ENCODE measurements at places on chromosomes 1 and 21.

DNA sequence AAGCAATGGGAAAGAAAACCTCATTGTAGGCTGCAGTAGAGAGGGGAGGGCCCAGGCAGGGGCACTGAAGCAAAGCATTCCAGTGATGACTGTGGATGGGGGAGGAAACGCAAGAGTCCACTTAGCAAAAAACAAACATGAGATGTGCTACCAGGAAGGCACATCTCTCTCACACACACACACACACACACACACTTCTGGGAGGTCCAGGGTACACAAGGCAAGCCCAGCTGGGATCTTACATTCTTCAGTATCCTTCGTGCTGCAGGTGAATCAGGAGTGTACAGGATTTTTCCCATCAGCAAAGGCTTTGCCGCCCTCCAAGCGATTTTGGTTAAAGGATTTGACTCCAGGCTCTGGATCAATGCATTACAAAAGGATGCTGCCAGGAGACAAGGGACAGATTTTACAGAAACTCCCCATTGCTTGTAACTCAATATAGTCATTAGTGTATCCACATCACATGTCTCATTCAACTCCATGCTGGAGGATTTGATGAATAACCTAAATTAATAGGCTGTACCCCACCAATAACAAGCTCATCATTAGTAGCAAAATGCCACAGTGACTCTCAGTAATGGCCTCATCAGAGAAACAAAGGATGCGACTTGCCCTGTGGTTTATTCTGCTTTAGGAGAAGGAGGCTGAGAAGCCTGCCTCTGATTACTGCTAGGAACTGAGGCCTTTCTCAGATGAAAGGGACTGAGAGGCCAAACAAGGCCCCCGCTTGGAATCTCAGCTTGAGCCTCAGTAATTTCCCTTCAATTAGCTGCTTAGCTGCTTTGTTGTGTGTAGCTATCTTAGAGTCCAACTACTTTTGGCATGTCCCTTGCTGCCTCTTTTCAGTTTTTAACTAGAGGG is 41.6 kb downstream of the ABCA4 start:
- no peak for DNase-seq

DNA sequence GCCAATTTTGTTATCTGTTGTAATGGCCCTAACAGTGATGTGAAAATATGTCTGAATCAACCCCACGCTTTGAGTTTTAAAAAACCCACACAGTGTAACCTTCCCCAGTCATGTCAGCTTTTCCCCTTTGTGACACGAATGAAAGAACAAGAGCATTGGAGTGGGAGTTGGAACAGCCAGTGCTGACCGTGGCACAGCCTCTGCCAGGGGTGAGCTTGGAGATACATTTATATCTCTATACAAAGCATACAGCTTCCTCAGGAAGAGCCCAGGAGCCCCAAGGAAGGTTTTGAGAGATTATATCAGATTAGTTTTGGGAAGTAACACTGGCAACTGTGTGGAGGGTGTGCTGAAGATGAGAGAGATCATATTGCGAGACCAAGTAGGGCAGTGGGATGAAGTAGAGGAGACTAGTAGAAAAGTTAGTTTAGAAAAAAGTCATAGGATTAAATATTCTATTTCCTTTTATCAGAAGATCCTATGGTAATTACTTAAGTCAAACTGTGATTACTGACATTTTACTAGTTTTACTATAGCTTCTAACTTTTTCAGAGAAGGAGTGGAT is 15.9 kb downstream of the LRRC8B start:
- no peak for DNase-seq

GRCh38 chr1:5979536-5980313 is 12.5 kb downstream of the NPHP4 start:
- no peak for DNase-seq

GRCh38 chr1:248421384-248421783 is 18.5 kb downstream of the OR2T1 start:
- DNase-seq = no peak

- no peak for DNase-seq
Measured at GRCh38 chr1:213122514-213122929, 71.5 kb downstream of the RPS6KC1 start.

- no peak for DNase-seq
Measured at GRCh38 chr1:62590255-62590969, 6.9 kb upstream of the ANGPTL3 start.

DNA sequence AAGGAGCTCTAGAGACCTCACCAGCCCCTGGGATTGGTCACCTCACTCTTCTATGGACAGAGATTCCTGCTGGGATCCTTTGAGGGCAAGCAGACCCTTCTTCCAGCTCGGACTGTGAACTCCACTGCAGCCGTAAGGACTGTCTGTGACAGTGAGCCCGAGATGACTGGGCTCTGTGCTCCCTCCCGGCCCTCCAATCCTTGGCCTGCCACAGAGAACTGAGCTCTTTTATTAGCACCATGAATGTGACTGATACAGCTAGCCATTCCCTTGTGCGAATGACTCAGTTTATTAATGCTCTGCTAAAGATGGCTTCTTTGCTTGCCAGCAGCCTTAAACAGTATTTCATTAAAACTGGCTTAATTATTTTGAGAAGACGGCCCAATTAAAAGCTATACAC is 194.6 kb upstream of the LMO4 start:
- DNase-seq = no peak

GRCh38 chr1:89734442-89734841 is 86.4 kb upstream of the LRRC8D start:
- DNase-seq = no peak

DNA sequence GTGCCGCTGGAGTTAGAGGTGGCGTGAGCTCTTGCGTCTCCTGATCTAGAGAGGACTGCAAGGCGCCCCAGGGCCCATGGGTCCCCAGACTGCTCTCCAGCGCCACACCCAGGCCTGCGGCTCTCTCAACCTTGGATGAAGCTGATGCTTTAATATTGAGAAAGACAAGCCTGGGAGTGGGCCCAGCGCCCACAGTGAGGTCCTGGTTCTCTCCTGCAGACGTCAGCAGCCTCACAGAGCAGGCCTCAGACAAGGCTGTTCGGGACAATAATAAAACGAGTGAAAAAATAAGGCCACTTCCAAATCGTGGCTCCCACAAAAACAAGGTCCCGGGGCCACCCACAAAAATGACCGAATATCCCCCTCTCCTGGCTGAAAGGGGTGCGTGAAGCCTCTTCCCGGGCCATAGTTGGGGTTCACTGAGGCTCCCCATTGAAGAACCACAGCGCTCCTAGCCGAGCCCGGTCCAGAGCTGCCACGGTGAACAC is 6.0 kb upstream of the DNMT3L start:
- no peak for DNase-seq

DNA sequence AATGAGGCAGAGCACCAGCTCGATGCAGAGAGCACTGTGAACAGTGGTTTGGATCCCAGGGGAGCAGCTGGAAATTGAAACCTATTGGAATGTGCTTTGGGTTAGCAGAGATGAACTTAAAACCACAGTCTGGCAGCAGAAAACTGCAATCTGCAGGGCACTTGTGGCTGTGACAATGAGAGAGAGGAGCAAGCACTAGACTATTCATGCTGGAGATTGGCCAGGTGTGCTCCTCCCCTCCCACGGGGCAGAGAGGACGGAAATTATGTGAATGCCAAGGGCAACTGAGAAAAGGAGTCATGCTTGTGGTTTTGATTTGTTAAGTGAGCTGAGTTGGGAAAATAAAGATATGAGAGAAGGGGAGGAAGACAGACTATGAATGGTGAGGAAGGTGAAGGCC is 38.1 kb downstream of the HSD3B2 start:
- DNase-seq = no peak
